Upper lobe of right lung (tissue), 1 donor: ENCODE measurements at places on chromosomes 13 and 19.

DNA sequence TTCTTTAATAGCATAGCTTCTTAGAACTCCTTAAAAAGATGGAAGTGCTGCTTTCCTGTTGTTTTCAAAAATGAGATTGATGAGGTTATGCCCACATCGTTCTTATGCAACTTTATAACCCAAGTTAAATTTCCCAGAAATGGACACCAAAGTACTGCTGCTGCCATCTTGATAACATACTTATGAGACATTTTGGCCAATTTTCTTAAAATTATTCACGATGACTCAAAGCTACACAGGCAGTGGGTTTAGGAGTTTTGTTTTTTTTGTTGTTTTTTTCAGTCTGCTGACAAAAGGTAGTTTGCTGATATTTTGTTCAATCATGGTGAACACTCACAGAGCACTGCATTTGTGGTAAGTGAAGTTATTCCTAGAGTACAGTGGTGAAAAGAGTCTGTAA is 54.9 kb upstream of the RFC3 start:
- no peak for DNase-seq

GRCh38 chr13:44196196-44196751 is 177.3 kb upstream of the SERP2 start:
- DNase-seq = no peak

DNA sequence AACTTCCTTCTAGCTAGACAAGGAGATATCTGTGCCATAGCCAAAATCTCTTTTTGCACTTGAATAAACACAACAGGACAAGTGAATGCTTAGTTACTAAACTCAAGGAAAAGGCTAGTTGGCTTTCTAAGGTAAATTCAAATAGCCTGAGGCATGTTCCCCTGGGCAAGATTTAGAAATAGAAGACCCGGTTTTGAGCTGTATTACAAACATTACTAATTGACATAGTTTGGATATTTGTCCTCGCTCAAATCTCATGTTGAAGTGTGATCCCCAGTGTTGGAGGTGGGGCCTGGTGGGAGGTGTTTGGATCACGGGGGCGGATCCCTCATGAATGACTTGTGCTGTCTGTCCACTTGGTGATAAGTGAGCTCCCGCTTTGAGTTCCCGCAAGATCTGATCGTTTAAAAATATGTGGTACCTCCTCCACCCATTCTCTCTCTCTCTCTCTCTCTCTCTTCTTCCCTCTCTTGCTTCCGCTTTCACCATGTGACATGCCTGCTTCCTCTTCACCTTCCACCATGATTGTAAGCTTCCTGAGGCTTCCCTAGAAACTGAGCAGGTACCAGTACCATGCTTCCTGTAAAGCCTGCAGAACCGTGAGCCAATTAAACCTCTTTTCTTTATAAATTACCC is 3.9 kb upstream of the KBTBD6 start:
- no peak for DNase-seq

DNA sequence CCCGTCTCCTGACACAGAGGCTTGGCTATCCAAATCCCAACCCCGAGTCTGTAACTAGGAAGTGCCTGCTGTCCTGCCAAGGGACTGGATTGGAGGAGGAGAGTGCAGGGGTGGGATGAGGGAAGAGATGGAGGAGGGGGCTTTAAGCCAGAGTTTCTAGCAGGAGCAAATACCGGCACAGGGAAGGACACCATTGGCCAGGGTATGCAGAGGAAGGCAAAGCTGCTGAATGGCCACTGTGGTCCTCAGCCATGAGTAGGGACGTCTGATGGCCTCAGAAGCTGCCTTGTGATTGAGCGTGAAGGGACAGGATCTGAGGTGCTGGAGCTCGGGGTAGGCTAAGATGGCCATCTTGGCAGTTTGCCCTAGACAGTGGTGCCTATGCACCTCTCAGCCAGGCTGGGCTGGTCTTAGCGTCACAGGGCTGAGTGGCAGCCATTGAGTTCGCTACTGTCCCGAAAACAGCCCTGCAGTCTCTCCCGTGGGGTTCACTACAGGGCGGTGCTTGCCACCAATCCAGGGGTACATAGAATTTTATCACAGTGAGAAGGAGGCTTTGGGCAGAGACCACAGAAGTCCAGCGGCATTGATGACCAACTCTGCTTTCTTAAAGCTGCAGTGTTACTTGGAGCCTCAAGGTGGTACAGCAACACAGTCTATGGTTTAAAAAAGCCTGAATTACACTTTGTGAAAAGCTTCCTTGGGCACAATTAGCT is 61.8 kb downstream of the AKAP11 start:
- no peak for DNase-seq

- no peak for DNase-seq
Measured at GRCh38 chr13:59671881-59672280, 491.8 kb downstream of the DIAPH3 start.

- no peak for DNase-seq
Measured at GRCh38 chr19:19004144-19004543, 29.2 kb downstream of the SUGP2 start.

DNA sequence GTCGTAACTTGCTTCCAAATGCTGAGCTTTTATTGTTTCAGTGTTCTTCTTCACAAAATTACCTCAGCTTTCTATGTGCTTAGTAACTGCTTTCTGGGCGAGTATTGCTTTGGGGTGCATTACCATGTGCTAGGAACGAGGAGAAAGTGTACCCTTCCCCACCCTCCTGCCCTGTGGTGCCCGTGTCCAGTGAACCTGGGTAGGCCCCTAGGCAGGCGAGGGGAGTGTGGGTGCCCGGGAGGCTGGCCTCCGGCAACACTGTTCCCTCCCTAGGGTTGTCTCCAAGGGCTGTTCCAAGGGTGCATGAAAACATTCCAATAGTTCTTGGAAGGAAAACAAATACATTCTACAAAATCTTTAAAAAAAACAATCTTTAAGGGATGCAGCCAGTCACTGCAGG is 216.5 kb upstream of the SOX1 start:
- DNase-seq = no peak

DNA sequence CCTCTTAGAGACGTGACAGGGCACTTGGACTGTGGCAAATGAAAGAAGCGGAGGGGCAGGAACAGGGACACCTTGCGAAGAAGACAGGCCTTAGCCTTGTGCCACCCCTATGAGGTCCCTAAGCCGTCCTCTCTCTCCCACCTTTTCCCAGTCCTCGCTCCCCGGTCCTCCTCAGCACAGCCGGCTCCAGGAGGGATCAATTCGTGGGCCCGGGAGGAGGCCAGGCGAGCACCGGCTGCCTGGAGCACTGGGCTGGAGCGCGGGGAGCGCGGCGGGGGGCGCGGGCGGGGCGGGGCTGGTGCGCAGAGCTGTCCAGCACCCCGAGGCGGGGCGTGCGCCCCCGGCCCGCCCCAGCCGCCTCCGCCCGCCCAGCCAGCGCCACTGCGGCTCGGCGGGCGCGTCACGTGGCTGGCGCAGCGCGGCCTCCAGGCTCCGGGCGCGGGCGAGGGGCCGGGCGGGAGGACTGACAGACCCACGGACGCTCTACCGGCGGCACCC is at the start of gene LRP3:
Gene LRP3 (plus strand): TSS at position 466 of the 498 bp plus-strand sequence. CDS start 456 bp downstream, outside the sequence.
- DNase-seq = peak; percentile 78

DNA sequence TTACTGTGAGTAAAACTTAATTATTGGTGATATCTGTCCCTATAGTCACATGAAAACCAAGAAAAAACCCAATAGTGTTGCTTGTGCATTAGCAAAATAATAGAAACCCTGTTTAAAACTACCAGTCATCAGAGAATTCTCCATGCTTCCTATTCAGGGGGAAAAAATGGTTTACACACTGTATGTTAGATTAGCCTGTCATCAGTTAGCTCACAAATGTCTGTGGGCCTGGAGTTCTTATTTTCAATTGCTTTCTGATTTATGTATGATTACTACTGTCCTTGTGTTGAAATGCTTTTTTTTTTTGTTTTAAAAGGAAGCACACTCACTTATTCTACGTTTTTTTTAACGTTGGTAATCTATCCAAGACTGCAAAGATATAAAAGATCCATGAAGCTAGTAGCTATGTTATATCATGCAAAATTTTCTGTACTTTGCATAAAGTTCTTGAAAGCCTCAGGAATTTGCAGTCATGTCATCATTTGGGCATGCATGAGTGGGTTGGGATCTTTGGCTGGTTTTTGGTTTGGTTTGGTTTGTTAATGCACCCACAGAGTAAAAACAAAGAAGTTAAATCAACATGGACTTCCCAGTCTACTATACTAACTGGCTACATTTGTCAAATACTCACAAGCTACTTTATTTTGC is 25.9 kb downstream of the RXFP2 start:
- no peak for DNase-seq

GRCh38 chr13:81012031-81012430 is 671.1 kb upstream of the SPRY2 start:
- no peak for DNase-seq

- no peak for DNase-seq
Measured at GRCh38 chr13:108049211-108049610, 166.1 kb downstream of the LIG4 start.

DNA sequence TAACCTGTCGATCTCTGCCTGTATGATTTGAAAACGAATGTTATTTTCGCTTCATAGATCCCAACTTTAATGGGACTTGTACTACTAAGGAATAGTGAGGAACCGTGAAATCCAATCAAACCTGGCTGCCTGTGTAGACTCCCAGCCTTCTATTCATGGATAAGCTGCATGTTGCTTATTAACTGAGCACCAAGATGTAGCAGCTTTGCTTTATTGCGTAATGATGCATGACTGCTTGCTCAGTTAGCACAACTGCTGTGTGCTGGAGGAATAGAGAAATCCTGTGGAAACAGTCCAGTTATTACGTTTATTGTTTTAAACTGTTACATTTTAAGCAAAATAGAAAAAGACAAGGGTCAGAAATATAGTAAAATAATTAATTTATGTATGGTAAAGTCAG is 108.2 kb downstream of the SHISA2 start:
- DNase-seq = no peak

- no peak for DNase-seq
Measured at GRCh38 chr13:49022472-49023144, 46.9 kb downstream of the FNDC3A start.

- DNase-seq = no peak
Measured at GRCh38 chr19:3073159-3073563, 10.9 kb upstream of the TLE5 start.

DNA sequence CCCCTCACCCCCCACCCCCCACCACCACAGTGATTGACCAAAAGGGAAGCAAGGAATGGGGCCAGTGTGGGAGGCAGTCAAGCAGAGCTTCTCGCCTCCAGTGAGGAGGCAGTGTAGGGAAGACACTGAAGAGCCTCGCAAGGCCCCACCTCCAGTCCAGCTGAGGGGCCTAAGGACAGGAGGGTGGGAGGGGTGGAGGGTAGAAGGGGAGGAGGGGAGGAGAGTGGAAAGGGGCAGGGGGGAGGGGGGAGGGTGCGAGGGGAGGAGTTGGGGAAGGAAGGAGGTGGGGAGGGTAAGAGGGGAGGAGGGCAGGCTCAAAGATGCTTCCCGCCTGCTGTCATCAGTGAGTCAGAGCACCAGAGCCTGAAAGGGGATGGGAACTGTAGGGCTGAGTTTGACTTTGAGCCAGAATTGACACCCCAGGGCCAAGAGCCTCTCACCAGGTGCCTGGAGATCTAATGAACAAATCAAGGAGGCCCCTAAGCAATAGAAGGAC is 786.2 kb downstream of the UQCRFS1 start:
- no peak for DNase-seq

DNA sequence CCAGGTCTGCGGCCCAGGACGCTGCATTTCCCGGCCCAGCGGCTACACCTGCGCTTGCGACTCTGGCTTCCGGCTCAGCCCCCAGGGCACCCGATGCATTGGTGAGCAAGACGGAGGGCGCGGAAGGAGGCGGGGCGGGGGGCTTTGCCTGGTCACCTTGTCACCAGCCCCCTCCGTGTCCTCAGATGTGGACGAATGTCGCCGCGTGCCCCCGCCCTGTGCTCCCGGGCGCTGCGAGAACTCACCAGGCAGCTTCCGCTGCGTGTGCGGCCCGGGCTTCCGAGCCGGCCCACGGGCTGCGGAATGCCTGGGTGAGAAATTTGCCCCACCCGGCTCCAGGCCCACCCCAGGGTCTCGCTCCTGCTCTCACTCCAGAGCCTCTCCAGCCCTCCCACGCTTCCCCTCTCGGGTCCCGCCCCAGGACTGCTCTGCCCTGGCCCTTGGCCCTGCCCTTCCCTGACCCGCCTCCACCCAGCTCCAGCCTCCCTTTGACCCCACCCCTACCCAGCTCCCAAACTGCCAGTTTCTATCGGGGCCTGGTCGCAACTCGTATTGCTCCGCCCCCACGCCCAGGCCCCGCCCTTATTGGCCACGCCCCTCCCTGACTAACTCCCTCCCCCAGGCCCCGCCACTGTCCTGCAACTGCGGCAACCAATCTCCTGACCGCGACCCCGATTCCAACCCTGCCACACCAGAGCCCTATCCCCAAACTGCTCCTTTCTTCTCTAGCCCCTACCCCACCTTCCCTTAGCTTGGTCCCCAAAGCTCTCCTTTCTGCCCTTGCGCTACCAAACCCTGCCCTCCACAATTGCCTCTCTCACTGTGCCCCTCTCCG is 8.6 kb downstream of the LTBP4 start:
- DNase-seq = peak; percentile 97

DNA sequence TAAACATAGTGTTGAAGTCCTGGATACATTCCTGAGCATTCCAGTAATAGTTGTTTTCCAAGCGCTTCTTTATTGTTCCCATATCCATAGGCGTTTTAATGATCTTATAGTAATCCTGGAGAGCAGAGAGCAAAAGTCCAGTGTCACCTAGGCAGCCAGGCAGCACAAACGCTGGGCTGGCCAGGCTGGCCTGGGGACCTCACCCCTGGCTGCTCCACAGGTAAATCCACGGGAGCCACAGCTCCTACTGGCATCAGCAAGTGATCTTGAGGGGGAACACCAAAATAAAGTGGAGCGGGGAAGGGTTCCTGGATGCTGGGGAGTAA is 36.6 kb upstream of the EPHX3 start:
- DNase-seq = no peak

DNA sequence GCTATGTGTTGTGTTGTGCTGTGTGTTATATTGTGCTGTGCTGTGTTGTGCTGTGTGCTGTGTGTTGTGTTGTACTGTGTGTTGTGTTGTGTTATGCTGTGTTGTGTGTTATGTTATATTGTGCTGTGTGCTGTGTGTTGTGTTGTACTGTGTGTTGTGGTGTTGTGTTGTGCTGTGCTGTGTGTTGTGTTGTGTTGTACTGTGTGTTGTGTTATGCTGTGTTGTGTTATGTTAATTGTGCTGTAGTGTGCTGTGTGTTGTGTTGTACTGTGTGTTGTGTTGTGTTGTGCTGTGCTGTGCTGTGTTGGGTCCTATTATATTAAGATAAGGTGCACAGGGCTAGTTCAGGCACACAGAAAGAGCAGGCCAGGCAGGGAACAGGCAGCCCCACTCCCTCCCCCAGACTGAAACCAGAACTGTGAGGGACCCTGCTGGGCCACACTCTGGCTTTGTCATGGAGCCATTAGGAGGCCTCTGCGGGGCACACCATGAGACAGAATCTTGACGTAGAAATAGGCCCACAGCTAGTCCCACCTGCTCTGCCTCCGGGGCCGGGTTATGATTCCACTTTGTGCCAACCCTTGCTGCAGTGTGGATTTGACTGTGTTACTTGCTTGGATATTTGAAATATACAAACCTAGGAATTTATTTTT is 12.1 kb downstream of the SOX1 start:
- DNase-seq = no peak

GRCh38 chr13:71394176-71394575 is 472.8 kb downstream of the DACH1 start:
- no peak for DNase-seq
